HepG2 (cell line): ENCODE measurements at places on chromosomes 7 and 10.
A peak's percentile ranks its signal among the peaks of the same experiment; 100 is the strongest.

DNA sequence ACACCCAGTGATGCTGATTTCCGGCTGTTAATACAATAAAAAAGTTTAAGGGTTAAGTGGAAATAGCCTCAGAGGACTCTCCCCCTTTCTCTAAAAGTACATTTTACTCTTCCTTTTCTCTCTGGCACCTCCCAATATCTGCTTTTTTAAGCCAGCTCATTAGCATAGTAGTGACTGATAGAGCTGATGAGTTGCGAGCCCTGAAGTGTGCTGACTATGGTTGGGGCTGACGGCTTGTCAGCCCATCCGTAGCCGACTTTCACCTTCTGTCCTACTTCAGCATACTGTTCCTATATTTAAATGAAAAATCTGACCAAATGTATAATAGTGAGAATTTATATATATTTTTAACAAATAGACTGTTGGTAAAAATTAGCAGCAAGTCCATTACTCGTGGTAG is 80.0 kb downstream of the SHH start:
- no peak for DNase-seq

GRCh38 chr7:24793982-24794648 is 36.9 kb upstream of the GSDME start:
- no peak for DNase-seq

GRCh38 chr7:19575909-19576557 is 132.8 kb downstream of the POLR1F start:
- no peak for DNase-seq

DNA sequence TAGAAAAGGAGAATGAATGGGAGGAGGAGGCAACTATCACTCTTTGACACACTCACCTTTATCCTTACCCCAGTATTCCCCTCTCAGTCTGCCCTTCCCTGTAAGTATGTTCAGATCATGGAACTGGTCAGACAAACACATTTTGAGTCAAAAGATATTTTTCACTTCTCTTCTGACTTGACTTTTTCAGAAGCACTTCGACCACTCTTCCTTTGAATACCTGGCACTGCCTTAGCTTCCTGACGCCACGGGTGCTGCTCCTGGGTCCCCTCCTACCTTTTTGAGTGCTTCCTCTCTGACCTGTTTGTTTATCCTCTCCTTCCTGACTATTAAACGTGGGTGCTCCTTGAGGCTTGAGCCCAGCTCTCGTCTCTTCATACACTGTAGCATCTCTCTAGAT is 19.8 kb upstream of the C10orf67 start:
- no peak for DNase-seq

DNA sequence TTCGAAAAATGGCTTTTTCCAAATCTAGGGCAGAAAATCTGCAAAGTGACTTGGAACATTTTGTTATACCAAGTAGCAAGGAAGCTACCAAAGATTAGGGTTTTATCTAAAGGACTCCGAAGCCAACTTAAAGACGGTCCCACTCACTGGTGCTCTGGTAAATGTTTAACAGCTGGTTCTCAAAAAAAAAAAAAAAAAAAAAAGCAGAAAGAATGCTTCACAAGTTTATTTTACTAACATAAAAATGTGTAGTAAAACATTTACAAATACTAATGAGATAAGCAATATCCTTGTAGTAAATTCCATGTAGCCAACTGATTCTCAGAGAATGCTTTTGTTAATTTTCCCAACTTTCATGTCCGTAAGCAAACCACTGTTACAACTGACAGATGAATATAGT is 38.4 kb downstream of the TAF3 start:
- DNase-seq: no peak

- DNase-seq: no peak
Observed at GRCh38 chr7:141558544-141559183, 7.5 kb downstream of the AGK start.

GRCh38 chr7:4631380-4632179 is 50.5 kb upstream of the FOXK1 start:
- DNase-seq: peak; percentile 84

DNA sequence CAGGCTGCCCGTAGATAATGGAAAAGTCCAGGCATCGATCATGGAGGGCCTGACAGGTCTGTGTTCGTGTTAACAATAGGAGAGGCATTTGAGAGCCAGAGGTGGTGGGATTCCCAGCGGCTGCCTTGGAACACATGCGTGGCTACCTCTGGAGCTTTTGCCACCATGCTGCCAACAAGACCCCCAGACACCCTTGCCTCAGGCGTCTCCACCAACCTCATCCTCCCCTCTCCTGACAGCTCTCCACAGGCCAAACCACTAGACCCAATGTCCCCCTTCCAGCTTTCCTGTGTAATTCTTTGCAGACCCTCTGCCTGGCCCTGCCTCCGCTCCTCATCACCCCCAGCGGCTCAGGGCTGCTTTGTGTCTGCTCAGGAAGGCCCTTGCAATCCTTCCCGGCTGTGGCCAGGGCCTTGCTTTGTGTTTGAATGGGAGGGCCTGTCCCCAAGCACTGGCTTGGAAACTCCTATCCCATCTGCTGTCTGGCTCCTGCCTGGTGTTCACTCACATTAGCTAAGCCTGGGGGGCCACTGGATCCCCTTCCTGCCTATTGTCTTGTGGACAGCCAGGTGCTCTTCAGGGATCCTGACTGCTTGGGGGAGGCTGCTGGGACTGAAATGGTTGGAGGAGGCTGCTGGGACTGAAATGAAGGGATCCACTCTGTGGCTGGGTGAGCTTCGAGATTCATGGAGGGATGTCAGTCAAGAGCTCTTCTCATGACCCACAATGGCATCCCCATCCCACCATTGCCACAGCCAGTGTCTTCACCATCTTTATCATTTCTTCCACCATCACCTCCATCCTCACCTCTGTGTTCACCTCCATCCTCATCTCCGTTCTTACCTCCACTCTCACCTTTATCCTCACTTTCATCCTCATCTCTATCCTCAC is 60.8 kb upstream of the ELN start:
- DNase-seq: no peak

GRCh38 chr7:142645777-142646176 is 103.5 kb upstream of the PRSS1 start:
- no peak for DNase-seq
